ENCODE measurements at places on chromosomes 3 and 15. TPM values are rescaled to one million over a fixed set of nuclear protein-coding genes. Genes with fewer than 3 reads are reported as not detected.

Gene FBXO40
- total RNA-seq = not detected

Gene P2RY1
- total RNA-seq = 0.49 TPM

Gene FES
- 0.58 TPM for total RNA-seq

Gene SLC9C1
- not detected for total RNA-seq

Gene BFSP2
- total RNA-seq = not detected

Gene SLCO3A1
- 22.7 TPM for total RNA-seq

Gene CTSH
- total RNA-seq = 42.0 TPM

Data from A549 treated with AZD2906 at 1 μM for 4 hours (cell line).